ENCODE measurements at places on chromosomes 12 and 14. TPM values are rescaled to one million over a fixed set of nuclear protein-coding genes. Genes with fewer than 3 reads are reported as not detected.

The GCH1 gene
- total RNA-seq, result 20.4 TPM

The FLRT2 gene
- 2.1 TPM for total RNA-seq

- DNase-seq, result no peak
Measured at GRCh38 chr12:132754160-132754932, 7.3 kb downstream of the ANKLE2 start.

- no peak for DNase-seq
Measured at GRCh38 chr14:100104006-100104352, 38.8 kb downstream of the EVL start.

GRCh38 chr14:66137081-66137480, 349.1 kb upstream of the CCDC196 start:
- DNase-seq, result no peak

- DNase-seq, result peak; percentile 67
Measured at GRCh38 chr12:124604264-124604680, 36.9 kb upstream of the NCOR2 start.

- DNase-seq, result no peak
Measured at GRCh38 chr12:101738920-101739665, at the start of gene SYCP3. Gene SYCP3, minus strand, starts transcription at chr12:101739462. Its CDS starts 1,527 bp downstream, at chr12:101737935.

DNA sequence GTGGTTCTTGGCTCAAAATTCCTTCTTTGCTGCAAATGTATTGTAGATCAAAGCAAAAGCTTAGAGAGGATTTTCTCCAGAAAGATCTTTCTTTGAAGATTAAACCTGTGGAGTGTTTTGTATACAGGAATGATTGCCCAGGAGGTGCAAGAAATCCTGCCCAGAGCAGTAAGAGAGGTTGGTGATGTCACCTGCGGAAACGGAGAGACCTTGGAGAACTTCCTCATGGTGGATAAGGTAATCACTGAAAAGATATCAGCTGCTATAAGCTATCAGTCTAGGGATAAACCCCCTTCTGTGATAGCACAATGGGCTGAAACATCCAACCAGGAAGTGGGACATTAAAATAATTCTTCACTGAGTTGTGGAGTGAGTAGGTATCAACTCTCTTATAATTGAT, 85.7 kb downstream of the MYRFL start:
- no peak for DNase-seq

DNA sequence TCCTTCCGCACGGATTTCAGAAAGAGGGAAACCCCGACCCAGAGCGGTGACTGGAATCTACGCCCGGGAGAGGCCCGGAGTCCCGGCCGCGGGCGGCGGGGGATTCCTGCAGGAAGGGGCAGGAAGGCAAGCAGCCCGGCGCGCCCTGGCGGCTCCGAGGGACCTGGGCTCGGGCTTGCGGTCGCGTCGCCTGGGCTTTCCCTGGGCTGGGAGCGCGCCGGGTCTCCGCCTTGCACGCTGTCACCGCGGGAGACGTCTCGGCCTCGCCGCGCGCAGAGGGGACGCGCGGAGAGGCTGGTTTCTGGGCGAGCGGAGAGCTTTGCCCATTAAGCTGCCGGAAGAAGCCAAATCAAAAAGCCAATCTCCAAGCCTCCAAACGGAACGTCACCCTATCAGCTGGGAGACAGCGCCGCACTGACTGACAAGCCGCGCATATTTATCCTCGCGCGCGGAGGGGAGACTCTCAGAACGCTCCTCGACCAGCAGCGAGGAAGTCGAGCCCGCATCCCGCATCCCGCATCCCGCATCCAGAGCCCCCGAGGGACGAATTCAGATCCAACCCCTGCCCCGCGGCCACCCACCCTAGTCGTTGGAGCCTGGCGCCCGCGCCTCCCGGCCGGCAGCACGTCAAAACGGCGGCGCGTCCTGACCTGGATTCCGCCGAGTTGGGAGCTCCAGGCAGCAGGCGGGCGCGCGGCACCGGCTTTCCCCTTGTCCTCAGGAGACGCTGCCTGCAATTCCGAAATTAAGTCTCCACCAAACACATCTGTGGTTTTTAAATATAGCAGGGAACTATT, at the start of gene SLC8A3:
Gene SLC8A3 (minus strand): TSS at position 293 of the 797 bp plus-strand sequence. CDS start 20,529 bp downstream, outside the sequence.
- peak; percentile 22 for DNase-seq

DNA sequence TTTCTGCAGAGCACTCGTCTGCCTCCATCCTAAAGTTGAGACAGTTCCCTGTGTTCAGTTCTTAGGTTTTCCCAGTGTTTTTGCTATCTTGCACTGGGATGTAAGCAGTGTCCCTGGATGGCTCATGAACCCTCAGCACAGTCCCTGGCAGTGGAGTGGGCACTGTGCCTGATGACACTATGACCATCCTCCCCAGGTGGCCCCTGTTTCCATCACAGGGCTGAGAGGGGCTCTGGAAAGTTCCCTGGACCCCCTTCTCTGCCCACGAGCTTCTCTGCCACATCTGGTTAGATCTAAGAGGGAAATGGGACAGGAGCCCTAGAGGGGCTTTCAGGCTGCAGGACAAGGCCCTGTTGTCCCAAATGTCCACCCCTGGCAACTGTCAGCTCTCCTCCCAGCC, 249.8 kb upstream of the SFSWAP start:
- DNase-seq, result no peak

- DNase-seq, result no peak
Measured at GRCh38 chr12:76109879-76110278, 25.4 kb upstream of the NAP1L1 start.

DNA sequence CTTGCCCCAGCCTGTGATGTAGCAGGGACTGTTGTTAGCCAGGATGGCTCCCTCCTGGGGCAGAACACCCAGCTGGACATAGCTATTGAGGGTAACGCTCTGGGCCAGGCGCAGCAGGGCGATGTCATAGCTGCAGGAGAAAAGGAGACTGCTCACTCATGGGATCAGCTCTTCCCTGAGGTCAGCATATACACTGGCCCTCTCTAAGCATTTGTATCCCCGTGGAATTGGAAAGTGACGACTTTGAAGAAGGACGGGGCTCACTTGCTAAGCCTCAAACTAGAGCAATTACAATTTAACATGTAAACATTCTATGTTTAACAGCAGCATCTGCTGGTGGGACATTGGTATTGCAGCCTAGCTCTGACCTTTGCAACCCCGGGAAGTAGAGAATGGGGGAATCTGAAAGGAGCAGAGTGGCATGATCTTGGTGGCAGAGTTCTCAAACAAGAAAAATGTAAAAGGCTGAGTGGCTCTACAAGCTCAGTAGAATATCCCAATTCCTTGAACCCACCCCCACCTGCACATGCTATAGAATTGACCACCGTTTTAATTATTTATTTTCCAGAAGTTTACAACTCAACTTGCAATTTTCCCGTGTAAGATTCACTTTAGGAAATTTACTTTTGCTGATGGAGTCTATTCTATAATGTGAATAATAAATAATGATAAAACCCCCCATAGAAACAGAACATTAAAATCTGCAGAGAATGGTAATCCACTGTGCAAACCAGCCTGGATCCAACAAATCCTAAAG, 5.0 kb downstream of the CELA1 start:
- DNase-seq, result peak; percentile 86

GRCh38 chr12:121582583-121583333, 1.9 kb upstream of the KDM2B start:
- DNase-seq, result no peak

Data from colonic mucosa (tissue), 4 donors.